HCT116 (cell line): ENCODE measurements at places on chromosomes 12 and 14. TPM values are rescaled to one million over a fixed set of nuclear protein-coding genes. Genes with fewer than 3 reads are reported as not detected.

GRCh38 chr14:104743461-104744380 lies 9.2 kb upstream of the SIVA1 start:
- H3K27ac ChIP-seq: no peak overlapping the region
- no peak for DNase-seq
- H3K4me3 ChIP-seq: no peak overlapping the region
- H3K4me1 ChIP-seq: peaks cover 1% of the 10 kb centered on the region; the same call in 1 of the 2 replicates

DNA sequence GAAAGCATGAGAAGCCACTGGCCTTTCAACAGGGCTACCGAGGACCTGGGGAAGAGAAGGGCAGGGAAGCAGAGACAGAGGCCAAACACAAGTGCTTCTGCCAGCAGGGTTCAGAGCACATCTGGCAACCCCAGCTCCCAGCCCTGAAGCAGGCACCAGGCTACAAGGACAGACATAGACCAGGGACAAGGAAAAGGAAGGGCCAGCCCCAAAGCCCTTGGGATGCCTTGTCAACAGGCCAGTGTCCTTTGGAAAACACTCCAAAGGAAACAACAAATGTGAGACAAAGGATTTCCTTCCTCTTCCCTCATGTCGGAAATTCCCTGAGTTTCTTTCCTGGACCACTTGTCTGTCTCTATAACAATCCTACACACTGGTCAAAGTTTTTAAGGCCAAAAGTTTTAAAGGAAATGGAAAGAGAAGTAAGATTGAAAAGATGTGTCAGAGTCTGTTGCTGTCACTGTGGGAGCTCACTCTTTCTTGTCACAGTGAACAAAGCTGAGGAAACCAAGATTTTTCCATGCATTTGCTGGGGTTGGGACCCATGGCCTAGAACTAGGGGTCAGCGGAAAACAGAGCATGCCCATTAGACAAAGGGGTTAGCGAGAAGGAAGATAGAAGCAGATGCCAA lies 59.4 kb downstream of the TTC9 start:
- peaks cover 23% of the 10 kb centered on the region for H3K4me1 ChIP-seq
- no peaks in the 10 kb centered on the region for H3K27me3 ChIP-seq
- H3K36me3 ChIP-seq: no peaks in the 10 kb centered on the region
- no peak overlapping the region for H3K4me3 ChIP-seq

DNA sequence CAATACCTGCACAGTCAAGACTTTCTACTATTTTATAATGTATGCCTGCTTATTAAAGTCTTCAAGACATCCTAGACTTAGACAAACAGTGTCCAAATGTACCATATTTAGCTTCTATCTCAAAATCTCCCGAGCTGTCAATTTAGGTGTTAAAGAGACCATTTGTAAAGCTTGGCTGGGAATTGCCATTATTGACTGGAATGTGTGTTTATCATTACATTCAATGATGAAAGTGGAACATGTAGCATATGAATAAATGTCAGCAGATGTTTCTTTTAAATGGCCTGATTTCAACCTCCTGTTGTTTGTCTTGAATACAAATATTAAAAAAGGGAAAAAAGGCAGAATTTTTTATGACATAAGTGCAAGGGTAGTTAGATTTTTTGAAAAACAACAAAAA lies 572.3 kb downstream of the PRKD1 start:
- H3K36me3 ChIP-seq: no peaks in the 10 kb centered on the region
- DNase-seq: no peak
- no peak overlapping the region for H3K27ac ChIP-seq
- no peaks in the 10 kb centered on the region for H3K27me3 ChIP-seq
- H3K4me3 ChIP-seq: no peak overlapping the region

DNA sequence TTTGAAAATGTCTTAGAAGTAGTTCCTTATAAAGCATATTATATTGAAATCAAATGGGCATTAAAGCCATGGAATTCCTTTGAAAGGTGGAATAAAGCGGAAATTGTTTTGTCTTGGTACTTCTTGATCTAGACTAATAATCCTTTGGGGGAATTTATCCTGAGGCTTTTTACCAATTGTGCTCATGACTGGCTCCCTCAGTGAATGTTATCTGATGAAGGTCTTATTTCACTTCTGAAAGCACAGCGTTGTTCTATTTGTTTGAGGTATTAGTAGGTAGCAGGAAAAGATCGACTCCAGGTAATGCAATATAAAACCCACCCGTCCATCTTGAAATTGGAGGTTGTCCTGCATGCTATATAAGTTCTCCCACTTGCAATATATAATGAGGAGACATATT lies 64.8 kb downstream of the PPFIBP1 start:
- H3K27me3 ChIP-seq: no peaks in the 10 kb centered on the region
- peaks cover 9% of the 10 kb centered on the region for H3K4me1 ChIP-seq
- no peak overlapping the region for H3K27ac ChIP-seq
- no peaks in the 10 kb centered on the region for H3K36me3 ChIP-seq
- no peak for DNase-seq
- no peak overlapping the region for H3K4me3 ChIP-seq

GRCh38 chr12:80791863-80792262 lies 75.2 kb downstream of the MYF5 start:
- H3K27me3 ChIP-seq: no peaks in the 10 kb centered on the region
- no peak for DNase-seq
- no peak overlapping the region for H3K4me3 ChIP-seq
- H3K4me1 ChIP-seq: no peaks in the 10 kb centered on the region

- peak overlapping the region; percentile 99 for H3K27ac ChIP-seq
- H3K4me3 ChIP-seq: no peak overlapping the region
- peaks cover 99% of the 10 kb centered on the region for H3K4me1 ChIP-seq
- no peak for DNase-seq
- peaks cover 29% of the 10 kb centered on the region for H3K36me3 ChIP-seq
Observed at GRCh38 chr14:68785534-68786490, 7.1 kb downstream of the ZFP36L1 start.

DNA sequence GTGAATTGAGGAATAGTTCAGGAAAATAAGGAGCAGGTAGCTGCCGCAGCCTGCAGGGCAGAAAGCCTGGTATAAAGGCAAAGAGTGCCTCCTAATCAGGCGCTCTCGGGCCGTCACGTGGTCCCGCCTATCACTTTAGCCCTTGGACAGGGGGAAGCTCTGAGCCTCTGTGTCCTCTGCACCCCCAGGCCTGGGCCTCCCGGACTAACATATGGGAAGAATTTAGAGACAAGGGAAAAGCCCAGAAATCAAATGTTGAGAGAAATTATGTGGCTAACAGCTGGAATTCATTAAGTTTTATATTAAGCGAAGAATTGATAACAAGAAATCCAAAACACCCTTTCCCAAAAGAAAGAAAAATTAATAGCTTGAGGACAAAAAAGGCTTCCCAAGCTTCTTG lies 417.7 kb downstream of the ATP23 start:
- H3K4me1 ChIP-seq: no peaks in the 10 kb centered on the region
- no peaks in the 10 kb centered on the region for H3K36me3 ChIP-seq
- no peak overlapping the region for H3K4me3 ChIP-seq
- no peak overlapping the region for H3K27ac ChIP-seq
- DNase-seq: no peak

GRCh38 chr12:108842361-108842760 lies 15.0 kb downstream of the SSH1 start:
- peaks cover 42% of the 10 kb centered on the region for H3K4me1 ChIP-seq
- no peak for DNase-seq
- H3K4me3 ChIP-seq: no peak overlapping the region
- H3K27me3 ChIP-seq: no peaks in the 10 kb centered on the region

DNA sequence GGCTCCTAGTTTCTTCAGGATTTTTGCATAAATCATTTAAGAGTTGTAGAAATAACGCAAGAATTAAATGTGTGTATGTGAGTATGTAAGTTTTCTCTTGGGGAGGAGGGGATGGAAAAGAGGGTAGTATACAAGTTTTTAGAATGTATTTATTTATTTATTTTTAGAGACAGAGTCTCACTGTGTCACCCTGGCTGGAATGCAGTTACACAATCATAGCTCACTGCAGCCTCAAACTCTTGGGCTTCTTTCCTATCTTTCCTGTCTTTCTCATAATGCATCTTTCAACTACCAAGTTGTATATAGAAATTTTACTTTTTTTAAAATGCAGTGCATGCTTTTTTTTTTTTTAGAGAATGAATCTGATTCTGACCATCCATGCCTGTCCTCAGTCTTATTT lies 269.0 kb upstream of the GARIN2 start:
- H3K4me1 ChIP-seq: no peaks in the 10 kb centered on the region
- H3K4me3 ChIP-seq: no peak overlapping the region
- H3K27ac ChIP-seq: no peak overlapping the region
- no peaks in the 10 kb centered on the region for H3K27me3 ChIP-seq
- no peak for DNase-seq
- H3K36me3 ChIP-seq: no peaks in the 10 kb centered on the region

- no peak overlapping the region for H3K27ac ChIP-seq
- no peak overlapping the region for H3K4me3 ChIP-seq
- no peaks in the 10 kb centered on the region for H3K36me3 ChIP-seq
- H3K27me3 ChIP-seq: no peaks in the 10 kb centered on the region
Observed at GRCh38 chr14:97441740-97442362, 644.7 kb downstream of the VRK1 start.

- H3K36me3 ChIP-seq: no peaks in the 10 kb centered on the region
- peaks cover 51% of the 10 kb centered on the region for H3K4me1 ChIP-seq
- no peaks in the 10 kb centered on the region for H3K27me3 ChIP-seq
- peak overlapping the region; percentile 28; the same call in 1 of the 2 replicates for H3K27ac ChIP-seq
- peak overlapping the region; percentile 51 for H3K4me3 ChIP-seq
Observed at GRCh38 chr14:31945074-31945613, 132.0 kb upstream of the ARHGAP5 start.

The NPFF gene
- total RNA-seq: not detected

DNA sequence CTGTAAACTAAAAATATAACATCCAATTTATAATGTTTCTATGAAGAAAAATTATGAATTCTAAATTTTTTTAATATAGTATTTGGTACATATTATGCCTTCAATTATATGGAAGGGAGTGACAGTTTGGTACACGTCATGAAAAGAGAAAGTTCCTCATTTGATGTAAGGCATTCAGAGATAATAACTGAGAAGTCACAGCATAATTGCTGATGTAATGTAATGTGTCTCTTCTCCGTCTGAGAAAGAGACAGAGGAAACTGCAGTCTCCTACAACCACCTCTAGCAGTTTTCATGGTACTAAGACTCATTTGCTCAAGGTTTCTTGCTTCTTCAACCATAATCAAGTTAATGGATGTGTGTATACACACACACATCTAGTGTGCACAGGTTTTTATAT lies 2.3 kb upstream of the CD69 start:
- H3K4me1 ChIP-seq: no peaks in the 10 kb centered on the region
- no peak for DNase-seq

- H3K4me1 ChIP-seq: peaks cover 25% of the 10 kb centered on the region
- H3K4me3 ChIP-seq: peak overlapping the region; percentile 96
- DNase-seq: no peak
- H3K27ac ChIP-seq: peak overlapping the region; percentile 88
Observed at GRCh38 chr14:63727231-63727735, 582 bp downstream of the SGPP1 start.

The GRIP1 gene
- not detected for total RNA-seq

- H3K4me1 ChIP-seq: no peaks in the 10 kb centered on the region
- no peak overlapping the region for H3K27ac ChIP-seq
- DNase-seq: peak; percentile 6
- no peaks in the 10 kb centered on the region for H3K36me3 ChIP-seq
Observed at GRCh38 chr12:112261559-112261958, 120.7 kb downstream of the HECTD4 start.

- H3K4me1 ChIP-seq: no peaks in the 10 kb centered on the region
- no peaks in the 10 kb centered on the region for H3K36me3 ChIP-seq
- H3K4me3 ChIP-seq: no peak overlapping the region
Observed at GRCh38 chr14:33332497-33332896, 393.8 kb downstream of the NPAS3 start.

GRCh38 chr14:82724316-82724715 lies 1190.7 kb upstream of the SEL1L start:
- no peak for DNase-seq
- no peaks in the 10 kb centered on the region for H3K27me3 ChIP-seq
- no peaks in the 10 kb centered on the region for H3K4me1 ChIP-seq
- H3K27ac ChIP-seq: no peak overlapping the region

DNA sequence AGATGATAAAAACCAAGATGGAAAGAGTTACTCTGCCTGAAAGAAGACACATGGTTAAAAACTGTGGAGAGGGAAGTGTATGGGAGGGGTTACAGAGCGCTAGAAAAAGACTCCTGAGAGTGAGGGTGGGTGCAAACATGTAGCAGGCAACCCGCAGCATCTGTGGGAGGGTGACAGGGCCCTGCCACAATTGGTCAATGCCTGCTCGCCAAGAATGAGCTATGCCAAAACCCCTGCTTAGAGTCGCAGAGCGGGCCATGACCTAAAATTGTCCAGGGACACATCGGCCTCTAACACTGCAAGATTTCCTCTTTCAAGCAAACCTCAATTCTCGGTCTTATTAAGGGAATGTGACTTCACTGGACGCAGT lies 700 bp downstream of the PRKAG1 start:
- H3K4me1 ChIP-seq: peaks cover 20% of the 10 kb centered on the region
- peaks cover 11% of the 10 kb centered on the region; the same call in 1 of the 2 replicates for H3K36me3 ChIP-seq
- peak overlapping the region; percentile 93 for H3K4me3 ChIP-seq
- DNase-seq: no peak
- peak overlapping the region; percentile 89 for H3K27ac ChIP-seq

The TSPAN19 gene
- total RNA-seq: 0.32 TPM

GRCh38 chr14:67620217-67620785 lies 581 bp downstream of the ARG2 start:
- DNase-seq: no peak
- H3K36me3 ChIP-seq: no peaks in the 10 kb centered on the region
- peaks cover 32% of the 10 kb centered on the region for H3K4me1 ChIP-seq
- H3K27me3 ChIP-seq: no peaks in the 10 kb centered on the region
- peak overlapping the region; percentile 52 for H3K4me3 ChIP-seq
- H3K27ac ChIP-seq: no peak overlapping the region

- H3K27ac ChIP-seq: peak overlapping the region; percentile 84; the same call in 1 of the 2 replicates
- no peaks in the 10 kb centered on the region; the same call in 1 of the 2 replicates for H3K36me3 ChIP-seq
- H3K4me3 ChIP-seq: no peak overlapping the region
- peaks cover 48% of the 10 kb centered on the region for H3K4me1 ChIP-seq
Observed at GRCh38 chr12:48996794-48997718, 2.1 kb downstream of the DDN start.

- H3K27me3 ChIP-seq: no peaks in the 10 kb centered on the region
- peak within 1 kb of the TSS; percentile 71 for H3K27ac ChIP-seq
- peak within 1 kb of the TSS; percentile 87 for H3K4me3 ChIP-seq
- peaks cover 35% of the 10 kb centered on the region for H3K36me3 ChIP-seq
- peaks cover 19% of the 10 kb centered on the region for H3K4me1 ChIP-seq
Observed at GRCh38 chr14:22766457-22767322, at the start of gene OXA1L. Gene OXA1L, plus strand, starts transcription at chr14:22766688. Its CDS starts 14 bp downstream, at chr14:22766702.
